GOT3 (cell line): ENCODE measurements at places on chromosomes 12 and 14.

- DNase-seq = no peak
Measured at GRCh38 chr14:75147423-75148071, 20.7 kb upstream of the NEK9 start.

DNA sequence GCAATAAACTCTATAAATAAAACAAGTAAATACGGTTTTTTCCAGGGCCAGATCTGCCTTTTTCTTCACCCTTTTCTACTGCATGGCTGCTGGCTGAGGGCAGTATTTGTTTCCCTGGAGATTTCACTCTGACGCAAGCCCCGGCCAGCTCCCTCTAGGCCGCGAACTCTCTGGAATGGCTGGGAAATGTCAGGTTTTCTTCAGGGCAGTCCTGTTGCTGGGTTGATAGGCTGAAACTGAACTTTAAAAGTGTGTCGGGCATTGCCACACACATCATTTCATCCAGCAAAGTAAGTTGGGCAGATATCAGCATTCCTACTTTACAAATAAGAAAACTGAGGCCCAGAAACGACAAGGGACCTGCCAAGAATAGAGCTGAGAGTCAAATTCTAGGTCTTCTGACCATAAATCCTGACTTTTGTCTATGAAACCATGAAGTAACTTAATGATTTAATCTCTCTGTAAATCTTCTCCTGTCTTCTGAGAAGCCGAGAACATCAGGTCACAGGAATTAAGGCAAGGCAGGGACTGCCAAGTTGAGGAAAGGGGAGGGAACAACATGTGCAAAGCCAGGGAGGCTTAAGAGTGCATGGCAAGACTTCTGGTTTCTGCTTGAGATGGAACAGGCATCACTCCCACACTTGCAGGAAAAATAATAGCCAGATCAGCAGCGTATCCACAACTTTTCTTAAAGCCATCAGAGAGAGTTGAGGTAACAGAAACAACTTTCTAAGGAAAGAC lies 205.0 kb upstream of the CCDC196 start:
- no peak for DNase-seq

DNA sequence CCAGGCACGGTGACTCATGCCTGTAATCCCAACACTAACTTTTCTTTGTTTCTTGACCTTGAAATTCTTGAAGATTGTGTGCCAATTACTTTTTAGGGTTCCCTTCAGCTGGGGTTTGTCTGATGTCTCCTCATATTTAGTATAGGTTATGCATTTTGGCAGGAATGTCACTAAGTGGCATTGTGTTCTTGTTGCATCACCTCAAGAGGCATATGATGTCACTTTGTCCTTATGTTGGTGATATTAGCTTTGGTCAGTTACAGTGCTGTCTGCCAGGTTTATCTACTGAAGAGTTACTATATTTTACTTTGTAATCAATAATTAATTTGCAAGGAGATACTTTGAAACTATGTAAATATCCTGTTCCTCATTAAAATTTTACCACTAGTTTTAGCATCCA lies 61.0 kb upstream of the BTG1 start:
- DNase-seq = no peak

DNA sequence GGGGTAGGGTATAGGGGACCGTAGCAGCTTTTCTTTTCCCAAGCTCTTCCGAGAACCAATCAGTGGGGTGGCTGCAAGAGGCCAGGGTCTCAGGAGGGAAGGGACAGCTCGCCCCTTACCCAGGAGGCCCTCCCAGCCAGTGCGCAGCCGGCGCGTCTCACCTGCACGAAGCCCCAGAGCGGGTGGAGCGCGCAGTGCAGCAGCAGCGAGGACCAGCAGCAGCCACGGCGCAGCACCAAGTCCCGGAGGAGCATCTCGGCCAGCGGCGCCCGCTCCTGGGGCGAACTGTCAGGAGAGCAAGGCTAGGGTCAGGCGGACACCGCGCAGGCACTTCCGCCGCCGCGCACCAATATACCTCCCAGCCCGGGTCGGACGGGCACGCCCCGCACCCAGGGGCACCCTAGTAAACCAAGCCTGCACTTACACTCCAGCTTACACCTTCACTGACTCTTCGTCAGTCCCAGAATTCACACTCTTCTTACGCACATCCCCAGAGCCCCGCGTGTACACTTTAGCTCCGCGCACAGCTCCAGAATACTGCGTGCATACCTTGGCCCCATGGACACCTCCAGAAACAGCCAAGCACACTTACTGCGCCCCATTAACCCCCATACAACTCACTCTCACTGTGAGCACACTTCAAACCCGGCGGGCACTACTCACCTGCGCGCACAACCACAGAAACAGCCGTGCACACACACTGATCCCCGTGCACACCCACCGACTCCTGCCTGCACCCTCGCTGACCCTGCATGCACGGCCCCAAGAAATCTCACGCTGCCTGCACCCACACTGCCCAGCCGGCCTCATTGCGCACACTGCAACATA lies 606 bp downstream of the PRIMA1 start:
- DNase-seq = no peak

GRCh38 chr14:102235275-102235897 lies 69.6 kb downstream of the MOK start:
- DNase-seq = no peak
